A549 treated with GW870086 at 1 μM for 4 hours (cell line): ENCODE measurements at places on chromosomes 3 and 15. TPM values are rescaled to one million over a fixed set of nuclear protein-coding genes. Genes with fewer than 3 reads are reported as not detected.

DUOX2 gene
- 0.01 to 0.03 TPM (median 0.03 TPM) in 4 of 5 replicates, not detected in the other for total RNA-seq

PLSCR2 gene
- not detected in 5 replicates for total RNA-seq

ERICH6 gene
- total RNA-seq, result 0.06 TPM in 1 of 5 replicates, not detected in the others

SLC24A5 gene
- total RNA-seq, result not detected in 5 replicates

C3orf70 gene
- 0.02 TPM in 1 of 5 replicates, not detected in the others for total RNA-seq

SNTN gene
- not detected in 5 replicates for total RNA-seq

CHRNA7 gene
- 3.8 to 5.2 TPM (median 4.5 TPM) in 5 replicates for total RNA-seq

RNF111 gene
- total RNA-seq, result 21.6 to 25.7 TPM (median 23.6 TPM) in 5 replicates

NEK10 gene
- total RNA-seq, result 0.48 to 1.3 TPM (median 0.96 TPM) in 5 replicates

PPP1R2 gene
- total RNA-seq, result 13.9 to 21.9 TPM (median 18.6 TPM) in 5 replicates

CPLX3 gene
- total RNA-seq, result 0.07 to 0.13 TPM in 2 of 5 replicates, not detected in the others

KNL1 gene
- 4.2 to 8.1 TPM (median 6.9 TPM) in 5 replicates for total RNA-seq

SH2D7 gene
- not detected in 5 replicates for total RNA-seq

NME9 gene
- total RNA-seq, result 0.09 TPM in 1 of 5 replicates, not detected in the others
